Stimulated activated CD4-positive, alpha-beta T cell treated with anti-CD3 and anti-CD28 coated beads, Interleukin-1b, Interleukin-23, amount 100 ng/mL, for 1 hour (primary cell): ENCODE measurements at places on chromosomes 13 and 19.

DNA sequence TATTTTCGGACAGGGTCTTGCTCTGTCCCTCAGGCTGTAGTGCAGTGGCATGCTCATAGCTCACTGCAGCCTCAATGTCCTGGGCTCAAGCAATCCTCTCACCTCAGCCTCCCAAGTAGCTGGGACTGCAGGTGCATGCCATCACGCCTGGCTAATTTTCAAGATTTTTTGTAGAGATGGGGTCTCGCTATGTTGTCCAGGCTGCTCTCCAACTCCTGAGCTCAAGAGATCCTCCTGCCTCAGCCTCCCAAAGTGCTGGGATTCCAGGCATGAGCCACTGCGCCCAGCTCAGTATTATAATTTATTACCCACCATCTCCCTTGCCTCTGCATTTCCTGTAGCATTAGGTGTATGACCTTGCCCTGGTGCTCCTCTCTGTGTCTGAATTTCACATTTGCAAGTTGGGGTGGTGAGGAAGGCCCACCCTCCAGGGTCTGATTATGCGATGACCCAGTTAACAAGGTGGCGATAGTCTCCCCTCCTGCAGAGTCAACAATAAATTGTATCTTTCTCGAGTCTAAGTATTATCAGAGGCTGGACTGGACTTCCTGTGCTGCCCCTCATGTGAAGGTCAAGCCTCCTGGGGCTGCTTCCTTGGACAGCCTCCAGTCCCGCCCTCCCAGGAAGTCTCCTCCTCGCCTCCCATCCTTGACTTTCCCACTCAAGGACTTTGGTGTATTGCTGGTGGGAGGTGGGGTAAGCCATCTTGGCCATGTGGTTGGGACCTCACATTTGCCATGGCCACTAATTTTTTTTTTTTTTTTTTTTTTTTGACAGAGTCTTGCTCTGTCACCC, 1.5 kb upstream of the TUBB4A start:
- DNase-seq, result no peak

GRCh38 chr19:50695251-50696093, 24.1 kb downstream of the SHANK1 start:
- no peak for DNase-seq

DNA sequence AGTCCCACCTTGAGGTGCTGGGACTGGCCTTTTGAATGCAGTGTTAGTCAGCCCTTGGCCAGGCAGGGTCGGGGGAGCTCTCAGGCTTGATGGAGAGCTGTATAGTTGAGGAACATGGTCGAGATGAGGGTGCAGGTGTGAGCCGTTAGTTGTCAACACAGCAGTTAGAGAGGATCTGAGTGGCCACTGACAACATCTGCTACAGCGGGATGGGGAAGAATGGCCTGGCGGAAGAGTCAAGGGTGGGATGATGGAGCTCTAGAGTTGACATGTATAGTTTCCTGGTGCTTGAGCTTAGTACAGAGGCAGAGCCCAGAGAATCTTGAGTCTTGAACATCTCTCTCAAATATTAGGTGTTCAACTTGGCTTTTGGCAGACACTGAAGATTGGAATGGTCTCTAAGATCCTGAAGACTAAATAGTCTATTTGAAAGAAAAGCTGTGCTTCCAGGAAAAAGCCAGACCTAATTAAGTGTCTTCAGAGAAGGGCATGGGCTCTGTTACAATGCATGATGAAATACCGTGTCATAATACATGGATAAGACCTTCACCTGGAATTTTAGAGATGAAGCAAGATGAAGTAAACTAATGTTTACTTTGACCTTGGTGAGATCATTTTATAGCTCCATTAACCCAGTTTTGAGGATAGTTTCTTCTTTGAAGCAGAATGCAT, 9.7 kb downstream of the PCCA start:
- no peak for DNase-seq

DNA sequence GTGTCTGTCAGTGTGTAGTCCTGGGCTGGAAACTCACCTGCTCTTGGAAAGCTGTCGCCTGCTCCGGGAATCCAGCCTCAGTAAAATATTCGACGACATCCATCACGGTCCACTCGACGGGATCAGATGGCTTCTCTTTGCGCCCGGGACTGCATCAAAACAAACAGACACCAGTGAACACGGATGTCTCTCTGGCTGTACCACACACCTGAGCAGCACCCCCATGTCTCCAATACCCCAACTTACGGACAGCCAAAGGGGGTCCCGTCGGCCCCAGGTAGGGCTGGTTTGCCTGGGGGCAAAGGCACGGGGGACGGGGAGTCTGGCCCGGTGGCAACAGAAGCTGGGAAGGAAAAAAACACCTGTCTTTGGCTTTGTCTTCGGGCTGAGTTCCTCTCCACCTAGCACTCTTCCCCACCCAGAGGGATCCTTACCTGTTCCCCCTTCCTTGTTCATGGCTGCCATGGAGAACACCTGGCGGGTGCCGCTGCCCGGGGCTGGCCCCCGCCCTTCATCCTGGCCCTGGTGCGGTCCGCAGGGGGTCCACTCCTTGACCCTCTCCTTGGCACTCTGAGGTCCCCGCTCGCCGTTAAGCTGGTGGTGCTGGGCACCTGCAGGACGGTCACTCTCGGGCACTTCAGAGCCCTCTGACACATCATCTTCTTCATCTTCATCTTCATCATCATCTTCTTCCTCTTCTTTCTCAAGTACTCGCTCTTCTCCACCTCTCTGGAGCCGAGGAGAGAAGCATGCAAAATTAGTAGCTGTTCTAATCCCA, 1.7 kb downstream of the SAMD1 start:
- no peak for DNase-seq

- no peak for DNase-seq
Observed at GRCh38 chr19:39178296-39179006, 18.3 kb upstream of the NCCRP1 start.

DNA sequence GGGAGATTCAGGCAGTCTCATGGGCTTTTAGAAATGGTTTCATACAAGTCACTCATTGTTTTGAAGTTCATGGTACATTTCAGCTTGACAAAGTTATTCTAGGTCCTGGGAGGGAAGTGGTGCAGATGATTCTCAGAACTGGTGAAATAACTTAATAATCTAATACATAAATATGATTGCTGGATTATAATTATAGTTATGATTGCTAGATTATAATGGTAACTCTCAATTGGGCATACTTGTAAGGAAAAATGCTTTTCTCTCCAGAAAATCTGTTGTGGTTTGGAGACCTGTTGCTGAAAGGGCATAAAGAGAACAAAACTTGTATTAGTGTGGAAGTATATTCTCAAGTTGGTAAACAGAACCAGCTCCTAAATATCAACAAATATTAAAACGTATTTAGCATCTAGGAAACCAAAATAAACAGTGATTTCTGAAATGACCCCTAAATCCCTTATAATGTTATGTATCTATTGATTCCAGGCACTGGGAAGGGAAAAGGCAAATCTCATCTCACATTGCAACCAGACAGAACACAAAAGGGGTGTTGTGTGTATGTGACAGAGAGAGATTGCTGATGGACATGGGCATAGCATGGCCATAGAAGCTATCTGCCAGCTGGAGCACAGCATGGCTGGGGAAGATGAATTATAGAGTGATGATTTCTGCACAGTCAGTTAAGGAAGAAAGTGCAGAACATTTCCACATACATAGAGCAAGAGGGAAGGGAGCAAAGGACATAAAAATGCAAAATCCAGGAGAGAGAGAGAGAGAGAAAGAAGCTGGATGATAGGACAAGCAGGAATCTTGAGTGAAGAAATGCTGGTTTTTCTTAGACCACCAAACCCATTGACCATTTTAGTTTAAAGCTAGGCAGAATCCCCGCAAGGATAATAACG, 87.1 kb upstream of the FRY start:
- no peak for DNase-seq

- DNase-seq, result no peak
Observed at GRCh38 chr19:48600679-48601417, 5.7 kb upstream of the SPACA4 start.

- no peak for DNase-seq
Observed at GRCh38 chr13:99307247-99307646, at the start of gene GPR183. TSS of gene GPR183 (minus strand) at chr13:99307399. CDS start at chr13:99296145, 11,254 bp downstream.

GRCh38 chr13:24159357-24159756, 1.2 kb upstream of the SPATA13 start:
- DNase-seq, result no peak

- DNase-seq, result no peak
Observed at GRCh38 chr13:31011901-31012654, 79.6 kb downstream of the TEX26 start.

- no peak for DNase-seq
Observed at GRCh38 chr19:41299046-41299754, 10.8 kb upstream of the CCDC97 start.

GRCh38 chr13:106415442-106415841, 120.0 kb downstream of the EFNB2 start:
- no peak for DNase-seq

GRCh38 chr13:113931841-113932459, 41.9 kb downstream of the C13orf46 start:
- no peak for DNase-seq

DNA sequence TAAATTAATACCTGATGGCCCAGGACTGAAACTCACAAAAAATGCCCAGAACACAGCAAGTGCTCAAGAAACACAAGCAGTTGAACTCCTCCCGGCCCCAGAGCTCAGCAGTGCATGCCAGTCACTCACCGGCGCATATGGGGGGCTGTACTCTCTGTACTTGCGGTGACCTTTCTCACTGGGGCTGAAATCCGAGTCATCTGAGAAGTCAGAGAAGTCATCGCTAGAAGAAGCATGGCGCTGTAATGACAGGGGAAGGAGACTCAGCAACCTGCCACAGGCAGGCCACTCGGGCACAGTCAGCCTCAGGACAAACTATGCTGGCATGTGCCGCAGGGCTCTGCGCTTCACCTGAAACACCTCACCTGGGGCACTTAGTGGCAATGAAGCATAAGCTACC, 19.7 kb downstream of the ZC3H4 start:
- DNase-seq, result no peak

- no peak for DNase-seq
Observed at GRCh38 chr19:2969104-2969504, 8.3 kb upstream of the TLE6 start.

GRCh38 chr13:90447734-90448101, 899.8 kb upstream of the MIR17HG start:
- DNase-seq, result no peak

DNA sequence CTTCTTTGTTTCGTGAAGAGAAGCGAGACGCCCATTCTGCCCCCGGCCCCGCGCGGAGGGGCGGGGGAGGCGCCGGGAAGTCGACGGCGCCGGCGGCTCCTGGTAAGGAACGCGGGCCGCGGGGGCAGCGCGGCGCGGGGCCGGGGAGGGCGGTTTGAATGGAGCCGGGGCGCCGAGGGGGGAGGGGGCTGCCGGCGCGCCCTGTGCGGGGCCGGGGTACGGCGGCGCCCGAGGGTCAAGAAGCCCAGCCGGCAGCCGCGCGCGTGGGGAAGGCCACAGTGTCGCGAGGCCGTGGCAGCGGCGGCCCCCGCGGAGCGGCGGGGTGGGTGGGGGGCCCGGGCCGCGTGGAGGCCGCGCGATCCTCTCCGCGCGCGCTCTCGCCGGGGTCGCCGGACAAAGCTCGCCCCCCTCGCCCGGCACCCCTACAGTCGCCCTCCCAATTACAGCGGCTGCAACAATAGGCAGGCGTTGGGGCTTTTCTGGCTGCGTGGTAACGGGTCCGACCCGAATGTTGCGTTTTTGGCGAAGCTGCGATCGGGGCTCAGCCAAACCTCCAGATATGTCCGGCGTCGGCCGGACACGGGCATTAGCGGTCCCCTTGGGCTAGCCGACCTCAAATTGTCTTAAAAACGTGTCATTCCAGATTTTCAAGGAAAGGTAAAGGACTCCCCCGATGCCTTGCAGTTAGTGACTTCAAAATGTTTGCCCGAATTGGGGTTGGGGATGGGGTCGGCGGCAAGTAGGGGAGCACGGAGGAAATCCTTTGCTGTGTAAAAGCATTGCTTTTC, 437 bp downstream of the SMARCA4 start:
- DNase-seq, result no peak

DNA sequence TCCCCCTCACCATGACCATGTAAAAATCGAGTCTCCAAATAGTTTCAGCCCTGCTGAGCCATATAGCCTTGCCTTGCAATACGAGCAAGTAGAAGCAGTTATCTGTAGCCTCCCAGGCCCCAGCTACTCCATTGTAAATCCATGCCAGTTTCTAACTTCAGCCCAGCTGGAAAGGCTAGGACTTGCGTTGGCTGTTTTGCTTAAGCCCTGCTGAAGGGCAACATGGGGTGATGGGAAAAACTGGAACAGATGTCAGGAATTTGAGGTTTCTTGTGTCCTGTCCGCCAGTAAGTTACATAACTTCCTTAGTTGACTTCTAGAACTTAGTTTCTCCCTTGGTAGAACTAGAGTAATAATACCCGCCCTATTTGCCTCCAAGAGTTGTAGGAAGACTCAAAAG, 216.0 kb upstream of the SERP2 start:
- no peak for DNase-seq

- no peak for DNase-seq
Observed at GRCh38 chr13:32917504-32917903, 98.7 kb upstream of the KL start.

GRCh38 chr13:33999811-34000605, 182.1 kb downstream of the RFC3 start:
- DNase-seq, result no peak

DNA sequence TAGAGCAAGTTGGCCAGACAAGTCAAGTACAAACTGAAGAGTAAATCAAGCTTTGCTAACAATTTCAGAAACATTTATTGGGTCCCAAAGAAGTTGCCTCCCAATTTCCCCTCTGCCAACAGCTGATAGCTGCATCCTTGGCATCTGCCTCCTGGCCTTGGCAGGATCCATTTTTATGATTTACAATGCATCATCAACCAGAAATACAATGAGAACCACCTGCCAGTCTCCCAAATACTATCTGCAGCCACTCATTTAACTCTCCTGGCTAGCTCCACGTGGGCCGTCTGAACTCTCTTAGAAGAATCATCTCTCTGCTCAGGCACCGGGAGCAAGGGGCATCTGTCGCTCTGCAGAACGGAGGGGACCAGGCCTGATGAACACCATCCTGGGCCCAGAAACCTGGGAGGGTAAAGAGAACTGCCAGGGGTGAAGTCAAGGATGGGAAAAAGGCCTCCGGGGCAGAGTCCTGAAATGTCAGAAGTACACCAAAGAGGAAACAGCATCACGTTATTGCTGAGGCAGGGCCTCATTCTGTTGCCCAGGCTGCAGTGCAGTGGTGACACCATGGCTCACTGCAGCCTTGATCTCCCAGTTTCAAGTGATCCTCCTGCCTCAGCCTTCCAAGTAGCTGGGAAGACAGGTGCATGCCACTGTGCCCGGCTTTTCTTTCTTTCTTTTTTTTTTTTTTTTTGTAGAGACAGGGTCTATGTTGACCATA, 2.6 kb downstream of the LONP1 start:
- no peak for DNase-seq

GRCh38 chr13:23695711-23696464, 125.7 kb downstream of the TNFRSF19 start:
- no peak for DNase-seq
